NCI-H526 (cell line): ENCODE measurements at places on chromosomes 3 and 15.

DNA sequence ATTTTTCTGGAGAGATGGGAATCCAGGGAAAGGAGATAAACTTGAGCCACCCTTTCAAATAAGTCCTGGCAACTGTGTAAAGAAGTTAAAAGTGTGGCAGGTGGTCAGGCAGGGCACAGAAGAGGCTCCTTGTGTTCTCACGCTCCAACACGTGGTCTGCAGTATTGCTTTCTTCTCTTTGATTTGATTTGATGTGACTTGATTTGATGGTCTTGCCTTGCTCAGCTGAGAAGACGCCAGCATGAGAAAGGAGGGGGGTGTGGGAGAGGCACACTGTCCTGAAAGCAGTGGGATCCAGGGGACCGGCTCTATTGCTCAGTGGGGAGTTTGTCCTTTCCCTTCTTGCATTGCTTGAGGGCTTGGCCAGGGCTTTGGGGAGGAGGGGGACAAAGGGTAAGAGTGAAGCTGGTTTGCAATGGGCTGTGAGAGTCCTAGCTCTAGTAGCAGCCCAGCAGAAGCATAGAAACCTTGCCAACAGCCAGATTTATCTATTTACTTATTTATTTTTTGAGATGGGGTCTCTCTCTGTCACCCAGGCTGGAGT lies 25.7 kb upstream of the NEO1 start:
- no peak for DNase-seq

DNA sequence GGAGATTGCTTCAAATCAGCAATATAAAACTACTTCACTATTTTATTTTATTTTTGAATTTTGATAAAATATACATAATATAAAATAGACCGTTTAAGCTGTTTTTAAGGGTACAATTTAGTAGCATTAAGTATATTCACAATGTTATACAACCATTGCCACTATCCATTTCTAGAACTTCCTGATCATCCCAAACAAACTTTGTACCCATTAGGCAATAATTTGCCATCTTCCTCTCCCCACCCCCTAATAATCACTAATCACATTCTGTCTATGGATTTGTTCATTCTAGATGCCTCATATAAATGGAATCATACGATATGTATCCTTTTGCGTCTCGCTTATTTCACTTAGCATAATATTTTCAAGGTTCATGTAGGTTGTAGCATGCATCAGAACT lies 28.9 kb downstream of the FANCD2 start:
- no peak for DNase-seq

GRCh38 chr3:119235151-119235550 lies 5.5 kb downstream of the B4GALT4 start:
- DNase-seq = no peak

DNA sequence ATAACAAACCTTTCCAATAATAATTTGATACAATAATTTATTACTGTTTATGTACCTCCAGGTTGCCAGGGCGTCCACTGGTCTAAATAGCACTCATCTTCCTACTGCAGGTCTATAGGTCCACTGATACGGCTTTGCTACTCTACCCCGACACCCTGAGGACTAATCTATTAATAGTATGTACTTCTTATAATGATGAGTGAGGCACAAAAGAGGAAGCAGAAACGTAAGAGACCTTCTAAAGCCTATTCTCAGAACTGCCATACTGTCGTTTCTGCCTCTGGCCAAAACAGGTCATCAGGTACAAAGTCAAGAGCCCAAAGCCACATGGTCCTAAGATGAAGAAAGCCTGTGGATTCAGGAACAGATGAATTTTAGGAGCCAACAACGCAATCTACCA lies 163.2 kb upstream of the GRM7 start:
- no peak for DNase-seq
